Brain (organoid and tissue), 16 donors: ENCODE measurements at places on chromosomes 4 and X. TPM values are rescaled to one million over a fixed set of nuclear protein-coding genes. Genes with fewer than 3 reads are reported as not detected.

Gene GAGE2A
- polyA plus RNA-seq: not detected

Gene SPANXA1
- not detected for polyA plus RNA-seq

Gene AMTN
- not detected for polyA plus RNA-seq

Gene PDCL2
- polyA plus RNA-seq: not detected

Gene BBS12
- polyA plus RNA-seq: 1.0 TPM

Gene NAA11
- polyA plus RNA-seq: not detected

Gene GPR119
- not detected for polyA plus RNA-seq

Gene ZNF41
- polyA plus RNA-seq: 5.0 TPM

Gene TGIF2LX
- polyA plus RNA-seq: not detected

Gene CPE
- polyA plus RNA-seq: 336 TPM

Gene SMIM31
- polyA plus RNA-seq: not detected

Gene ANK2
- polyA plus RNA-seq: 27.1 TPM

Gene RBM47
- 0.97 TPM for polyA plus RNA-seq

Gene MAP7D2
- 12.5 TPM for polyA plus RNA-seq
